ENCODE measurements at places on chromosomes 11 and 22. TPM values are rescaled to one million over a fixed set of nuclear protein-coding genes. Genes with fewer than 3 reads are reported as not detected.
A peak's percentile ranks its signal among the peaks of the same experiment; 100 is the strongest.

DNA sequence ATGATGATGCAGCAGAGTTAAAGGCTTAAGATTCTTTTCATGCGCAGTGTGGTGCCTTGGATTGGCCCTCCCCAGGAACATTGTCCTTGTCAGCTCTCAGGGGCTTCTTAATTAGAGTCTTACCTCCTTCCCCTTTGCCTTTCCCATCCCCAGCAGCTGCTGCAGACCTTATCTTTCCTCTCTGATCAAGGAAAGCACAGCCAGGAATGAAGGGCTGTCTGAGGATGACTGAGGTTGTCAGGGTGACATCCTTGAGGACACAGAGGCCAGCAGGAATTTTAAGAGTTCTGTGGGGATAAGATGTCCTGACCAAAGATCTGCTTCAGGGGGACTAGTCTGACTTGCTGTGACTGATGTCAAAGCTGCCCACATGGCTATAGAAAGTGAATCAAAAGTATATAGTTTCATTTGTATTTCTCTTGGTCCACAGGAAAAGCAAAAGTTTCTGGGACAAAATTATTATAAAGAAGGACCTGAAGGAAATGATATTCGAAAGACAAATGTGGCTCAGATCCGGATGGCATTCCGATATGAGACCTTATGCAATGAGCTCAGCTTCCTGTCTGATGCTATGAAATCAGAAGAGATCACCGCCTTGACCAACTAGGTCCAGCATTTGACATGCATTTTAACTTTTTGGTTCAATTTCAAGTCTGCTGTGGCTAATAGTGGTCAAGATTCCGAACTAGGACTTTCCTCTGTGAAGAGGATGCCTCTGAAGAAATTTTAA, 35.5 kb downstream of the RNF141 start:
- no peaks in the 10 kb centered on the region for H3K27me3 ChIP-seq
- H3K36me3 ChIP-seq = no peaks in the 10 kb centered on the region
- no peak for DNase-seq
- no peak overlapping the region for H3K4me3 ChIP-seq
- H3K27ac ChIP-seq = no peak overlapping the region

- H3K27ac ChIP-seq = no peak overlapping the region
- H3K27me3 ChIP-seq = no peaks in the 10 kb centered on the region
- no peaks in the 10 kb centered on the region for H3K36me3 ChIP-seq
- peaks cover 2% of the 10 kb centered on the region for H3K4me1 ChIP-seq
- no peak overlapping the region for H3K4me3 ChIP-seq
- DNase-seq = no peak
These were observed 21.1 kb downstream of the MRGPRD start for GRCh38 chr11:68959465-68960293.

GRCh38 chr22:19509191-19509590, 15.0 kb downstream of the CLDN5 start:
- no peak overlapping the region for H3K27ac ChIP-seq
- H3K36me3 ChIP-seq = no peaks in the 10 kb centered on the region
- no peak for DNase-seq
- H3K27me3 ChIP-seq = no peaks in the 10 kb centered on the region
- H3K4me1 ChIP-seq = no peaks in the 10 kb centered on the region

DNA sequence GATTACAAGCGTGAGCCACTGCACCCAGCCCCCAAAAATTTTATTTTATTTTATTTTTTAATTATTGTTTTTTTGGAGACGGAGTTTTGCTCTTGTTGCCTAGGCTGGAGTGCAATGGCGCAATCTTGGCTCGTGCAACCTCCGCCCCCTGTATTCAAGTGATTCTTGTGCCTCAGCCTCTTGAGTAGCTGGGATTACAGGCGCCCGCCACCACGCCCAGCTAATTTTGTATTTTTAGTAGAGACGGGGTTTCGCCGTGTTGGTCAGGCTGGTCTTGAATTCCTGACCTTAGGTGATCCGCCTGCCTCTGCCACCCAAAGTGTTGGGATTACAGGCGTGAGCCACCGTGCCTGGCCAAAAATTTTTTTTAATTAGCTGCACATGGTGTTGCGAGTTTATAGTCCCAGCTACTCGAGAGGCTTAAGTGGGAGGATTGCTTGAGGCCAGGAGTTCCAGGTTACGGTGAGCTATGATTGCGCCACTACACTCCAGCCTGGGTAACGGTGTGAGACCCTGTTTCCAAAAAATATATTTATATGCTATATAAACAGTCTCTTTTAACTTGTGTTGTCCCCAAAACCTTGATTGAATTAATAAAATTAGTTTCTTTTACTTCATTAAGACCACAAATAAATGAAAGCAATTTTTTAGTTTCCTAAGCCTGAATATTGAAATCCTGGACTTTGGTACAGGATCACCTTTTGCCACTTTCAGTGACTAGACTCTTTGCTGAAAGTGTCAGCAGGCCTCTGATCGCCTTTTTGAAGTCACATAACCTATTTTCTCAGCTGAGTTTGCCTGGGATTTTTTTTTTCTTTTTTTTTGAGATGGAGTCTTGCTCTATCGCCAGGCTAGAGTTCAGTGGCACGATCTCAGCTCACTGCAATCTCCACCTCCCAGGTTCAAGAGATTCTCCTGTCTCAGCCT, 16.2 kb downstream of the ATG13 start:
- H3K36me3 ChIP-seq = no peaks in the 10 kb centered on the region
- H3K27ac ChIP-seq = no peak overlapping the region
- H3K27me3 ChIP-seq = no peaks in the 10 kb centered on the region
- H3K4me1 ChIP-seq = no peaks in the 10 kb centered on the region
- DNase-seq = no peak

DNA sequence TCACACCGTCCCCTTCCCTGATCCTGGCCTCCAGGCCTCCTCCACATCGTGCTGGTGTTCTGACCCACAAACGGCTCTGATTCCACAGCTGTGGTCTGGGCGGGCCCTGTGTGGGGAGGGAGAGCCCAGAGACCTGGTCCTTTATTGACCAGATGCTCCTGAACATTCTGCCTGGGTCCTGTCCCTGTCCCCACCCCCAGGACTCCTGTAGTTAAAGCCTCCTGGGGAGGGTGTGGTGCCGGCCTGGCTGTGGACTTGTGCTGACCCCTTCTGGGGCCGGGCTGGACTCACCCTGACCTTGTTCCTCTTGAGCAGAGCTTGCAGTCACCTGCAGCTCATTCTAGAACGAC, 128.7 kb downstream of the CTTN start:
- no peak overlapping the region for H3K27ac ChIP-seq
- DNase-seq = no peak
- no peaks in the 10 kb centered on the region for H3K36me3 ChIP-seq

DNA sequence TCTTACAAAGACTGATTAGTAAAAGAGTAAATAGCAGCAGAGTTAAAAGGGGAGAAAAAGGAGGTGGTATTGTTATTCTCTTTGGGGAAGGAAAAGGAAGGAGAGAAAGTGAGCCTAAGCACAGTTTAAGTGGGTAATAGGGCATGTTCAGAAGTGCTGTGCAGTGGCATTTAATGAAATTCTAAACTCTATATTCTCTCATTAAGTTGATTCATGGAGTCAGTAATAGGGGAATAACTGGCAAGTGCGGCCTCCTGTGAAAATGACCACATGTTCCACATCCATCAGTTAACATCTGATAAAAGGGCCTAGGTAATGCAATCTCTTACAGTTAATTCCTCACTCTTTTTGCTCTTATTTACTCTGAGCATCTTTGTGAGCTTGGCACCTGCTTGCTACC, 516.7 kb downstream of the JRKL start:
- no peaks in the 10 kb centered on the region for H3K4me1 ChIP-seq
- no peak overlapping the region for H3K27ac ChIP-seq
- H3K27me3 ChIP-seq = no peaks in the 10 kb centered on the region
- no peak for DNase-seq
- H3K36me3 ChIP-seq = no peaks in the 10 kb centered on the region

GRCh38 chr11:131248588-131248987, 121.8 kb upstream of the NTM start:
- H3K27me3 ChIP-seq = no peaks in the 10 kb centered on the region
- no peak for DNase-seq
- no peaks in the 10 kb centered on the region for H3K4me1 ChIP-seq
- H3K4me3 ChIP-seq = no peak overlapping the region

GRCh38 chr11:69122630-69123431, 32.9 kb upstream of the SMIM38 start:
- H3K36me3 ChIP-seq = no peaks in the 10 kb centered on the region
- H3K4me3 ChIP-seq = no peak overlapping the region
- no peak for DNase-seq
- no peak overlapping the region for H3K27ac ChIP-seq
- no peaks in the 10 kb centered on the region for H3K27me3 ChIP-seq

DNA sequence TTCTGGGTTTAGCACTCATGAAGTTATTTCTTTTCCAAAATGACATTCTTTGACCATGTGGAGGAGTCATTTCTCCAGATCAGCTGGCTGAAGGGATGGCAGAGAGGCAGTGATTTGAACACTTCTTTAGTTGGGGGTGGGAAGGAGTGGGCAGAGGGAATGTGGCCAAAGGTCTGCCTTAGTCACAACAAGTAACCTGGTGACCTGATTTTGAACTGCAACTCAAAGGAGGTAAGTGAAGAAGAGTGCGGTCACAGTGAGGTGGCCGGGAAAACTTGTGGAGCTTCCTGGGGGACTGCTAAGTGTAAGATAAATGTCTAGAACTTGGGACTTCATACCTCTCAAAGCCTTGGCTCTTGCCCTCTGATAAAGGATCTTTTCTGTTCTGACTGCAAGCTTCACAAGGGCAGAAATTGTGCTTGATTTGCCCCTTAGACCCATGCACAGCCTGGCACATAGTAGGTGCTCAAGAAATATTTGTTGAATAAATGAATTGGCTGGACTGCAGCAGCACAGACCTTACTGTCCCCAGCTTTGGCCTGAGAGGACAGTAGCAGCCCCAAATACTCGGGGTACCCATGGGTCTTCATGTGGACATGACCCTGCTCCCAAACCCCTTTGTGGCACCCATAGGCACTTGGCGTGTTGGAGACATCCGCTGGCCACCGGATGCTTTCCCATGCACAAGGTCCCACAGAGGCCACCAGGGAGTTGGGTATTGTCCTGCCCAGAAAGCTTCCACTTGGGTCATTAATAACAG, 99.0 kb upstream of the ALX4 start:
- no peak overlapping the region for H3K27ac ChIP-seq
- no peaks in the 10 kb centered on the region for H3K36me3 ChIP-seq
- no peak for DNase-seq
- no peaks in the 10 kb centered on the region for H3K4me1 ChIP-seq
- H3K4me3 ChIP-seq = no peak overlapping the region
- no peaks in the 10 kb centered on the region for H3K27me3 ChIP-seq

GRCh38 chr11:102109896-102110760, at the start of gene YAP1:
YAP1 (plus strand) TSS chr11:102110447; CDS start chr11:102110849, 402 bp downstream.
- H3K4me3 ChIP-seq = peak within 1 kb of the TSS; percentile 89
- H3K4me1 ChIP-seq = peaks cover 4% of the 10 kb centered on the region
- no peaks in the 10 kb centered on the region for H3K36me3 ChIP-seq
- H3K27ac ChIP-seq = peak within 1 kb of the TSS; percentile 99
- DNase-seq = peak; percentile 94
- H3K27me3 ChIP-seq = no peaks in the 10 kb centered on the region

The FOLR2 gene
- total RNA-seq = 14.1 TPM

The OR8D4 gene
- 0.24 TPM for total RNA-seq

DNA sequence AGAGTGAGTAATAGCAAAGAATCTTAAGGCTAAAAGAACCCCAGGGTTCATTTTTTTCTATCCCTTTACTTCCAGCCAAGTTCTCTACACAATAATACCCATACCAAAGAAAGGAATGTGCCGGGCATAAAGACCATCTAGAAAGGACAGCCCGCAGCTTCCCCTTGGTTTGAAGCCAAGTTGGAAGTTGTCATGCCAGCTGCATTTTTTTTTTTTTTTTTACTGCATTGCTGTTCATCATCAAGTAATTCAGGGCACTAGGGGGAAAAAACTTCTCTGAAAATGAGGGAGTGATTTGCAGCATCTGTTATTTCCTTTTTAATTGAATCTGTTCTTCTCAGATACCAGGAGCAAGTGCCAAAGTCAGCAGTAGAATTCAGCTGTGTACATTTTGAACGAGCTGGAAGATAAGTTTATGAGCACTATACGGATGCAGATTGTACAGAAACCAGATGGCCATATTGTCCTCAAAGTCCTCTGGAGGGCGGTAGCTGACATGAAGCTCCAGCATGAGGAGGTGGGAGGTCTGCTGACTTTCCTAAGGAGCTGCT, 56.4 kb downstream of the UBASH3B start:
- H3K27me3 ChIP-seq = no peaks in the 10 kb centered on the region
- no peaks in the 10 kb centered on the region for H3K4me1 ChIP-seq
- H3K36me3 ChIP-seq = no peaks in the 10 kb centered on the region
- no peak for DNase-seq

All from ovary (tissue), 10 donors.